IPS DF 19.7 (cell line): ENCODE measurements at places on chromosomes 5 and 9.

- no peak for DNase-seq
Observed at GRCh38 chr9:99018653-99019052, 74.9 kb downstream of the COL15A1 start.

DNA sequence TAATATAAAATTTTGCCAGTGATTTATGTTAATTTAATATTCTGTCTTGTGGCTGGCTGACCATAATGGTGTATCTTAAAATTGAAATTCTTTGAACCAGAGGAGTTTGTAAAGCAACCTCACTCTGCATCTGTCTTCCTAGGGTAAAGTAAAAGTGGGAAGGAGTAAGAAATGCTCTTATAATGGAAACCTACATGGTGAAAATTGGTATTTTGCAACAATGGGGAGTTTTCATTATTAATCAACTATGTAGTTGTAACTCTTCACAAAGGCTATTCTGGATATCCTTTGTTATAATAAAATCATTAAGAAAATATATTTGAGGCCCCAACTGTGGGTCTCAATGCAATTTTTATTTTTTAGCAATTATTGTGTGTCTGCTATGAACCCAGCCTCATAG is 44.2 kb downstream of the SNX30 start:
- DNase-seq, result no peak

GRCh38 chr5:59358005-59358861 is 535.3 kb downstream of the PDE4D start:
- no peak for DNase-seq

- DNase-seq, result no peak
Observed at GRCh38 chr9:91144769-91145168, 216.9 kb downstream of the AUH start.

- DNase-seq, result no peak
Observed at GRCh38 chr5:15634591-15635288, 134.8 kb downstream of the FBXL7 start.

DNA sequence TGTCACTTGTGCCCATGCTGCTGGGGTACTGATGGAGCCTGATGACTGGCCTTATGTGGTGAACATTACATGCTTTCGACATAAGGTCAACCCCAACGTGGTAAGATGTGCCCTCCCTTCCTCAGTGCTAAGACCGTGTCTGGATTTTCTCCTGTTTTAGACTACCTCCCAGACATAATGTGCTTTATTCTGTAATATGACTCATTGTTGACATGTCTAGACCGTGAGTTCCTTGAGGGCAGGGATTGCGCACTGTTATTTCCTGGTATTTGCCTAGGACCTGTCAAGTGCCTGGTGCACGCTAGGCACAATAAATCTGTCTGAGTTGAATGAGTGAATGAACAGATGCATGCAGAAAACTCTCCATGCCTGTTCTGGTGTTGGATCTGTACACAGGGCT is 346.0 kb downstream of the KDM4C start:
- no peak for DNase-seq

- no peak for DNase-seq
Observed at GRCh38 chr9:123432331-123433236, 76.6 kb downstream of the CRB2 start.

DNA sequence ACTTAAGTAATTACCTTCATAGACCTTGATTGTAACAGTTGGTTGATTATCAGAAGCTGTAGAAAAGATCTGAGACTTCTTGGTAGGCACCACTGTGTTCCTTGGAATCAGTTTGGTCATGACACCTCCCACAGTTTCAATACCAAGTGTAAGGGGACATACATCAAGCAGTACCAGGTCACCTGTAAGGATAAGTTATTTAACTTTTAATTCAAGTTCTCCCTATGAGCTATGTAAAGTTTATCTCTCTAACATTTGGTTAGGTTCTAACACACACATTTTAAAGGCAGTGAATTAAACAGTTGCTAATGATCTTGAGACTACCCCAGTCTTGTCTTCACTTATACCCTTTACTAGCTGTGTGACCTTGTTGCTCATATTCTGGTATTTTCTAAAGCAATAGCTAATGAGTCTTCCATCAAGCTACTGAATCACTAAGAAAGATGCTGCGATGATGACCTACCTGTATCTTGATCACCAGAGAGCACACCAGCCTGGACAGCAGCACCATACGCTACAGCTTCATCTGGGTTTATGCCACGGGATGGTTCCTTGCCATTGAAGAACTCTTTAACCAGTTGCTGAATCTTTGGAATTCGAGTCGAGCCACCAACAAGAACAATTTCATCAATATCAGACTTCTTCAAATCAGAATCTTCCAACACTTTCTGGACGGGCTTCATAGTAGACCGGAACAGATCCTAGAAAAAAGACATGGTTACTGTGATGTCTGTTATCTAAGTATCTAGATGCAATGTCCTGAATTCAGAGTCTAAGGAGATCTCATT is 2.8 kb downstream of the HSPA5 start:
- no peak for DNase-seq

- DNase-seq, result no peak
Observed at GRCh38 chr9:75088646-75089372, 495 bp downstream of the OSTF1 start.

DNA sequence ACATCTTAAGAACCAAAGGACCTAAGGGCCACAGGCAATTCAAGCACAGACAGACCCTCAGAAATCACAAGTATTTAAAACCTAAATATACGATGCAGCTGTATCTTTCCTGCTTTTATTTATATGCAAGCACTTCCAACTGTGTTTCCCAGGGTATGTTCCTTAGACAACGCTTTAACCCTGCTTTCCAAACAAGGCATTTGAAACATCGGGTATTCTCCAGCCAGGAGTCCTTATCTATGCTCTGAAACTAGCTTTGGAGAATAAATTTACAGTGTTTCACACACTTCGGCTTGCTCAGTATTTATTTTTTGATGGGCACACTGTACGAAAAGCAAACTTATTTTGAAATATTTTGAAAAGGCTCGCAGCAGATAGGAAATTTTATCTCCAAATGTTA is 13.5 kb downstream of the NR6A1 start:
- DNase-seq, result no peak

GRCh38 chr5:173771725-173772383 is 116.3 kb upstream of the CPEB4 start:
- no peak for DNase-seq

DNA sequence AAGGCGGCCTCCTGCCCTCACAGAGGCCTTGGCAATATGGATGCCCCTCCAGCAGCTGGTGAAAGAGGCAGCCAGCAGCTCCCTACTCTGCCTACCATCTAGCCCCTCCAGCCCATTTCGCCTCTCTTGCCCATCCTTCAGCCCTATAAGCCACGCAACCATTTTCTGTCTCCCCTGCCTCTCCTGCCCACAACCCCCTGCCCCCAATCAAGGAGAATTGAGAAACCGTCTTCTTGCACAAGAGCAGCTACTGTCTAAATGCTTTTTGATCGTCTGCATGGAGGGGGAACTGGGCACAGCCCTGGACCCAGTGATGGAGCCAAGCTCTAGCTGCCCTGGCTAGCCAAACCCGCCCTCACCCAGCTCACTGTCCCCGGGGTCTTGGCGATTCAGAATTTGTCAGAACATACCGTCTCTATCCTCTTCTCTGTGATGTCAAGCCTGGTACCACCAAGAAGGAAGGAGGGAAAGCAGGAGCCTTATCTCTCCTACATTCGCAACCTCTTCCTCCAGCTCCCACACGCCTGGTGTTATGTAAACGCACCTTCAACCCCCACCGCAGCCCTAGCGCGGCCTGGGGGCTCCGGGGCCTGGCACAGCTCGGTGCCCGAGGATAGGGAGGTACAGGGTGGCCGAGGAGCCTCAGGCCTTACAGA is 1.2 kb downstream of the SPRY4 start:
- DNase-seq, result no peak

- DNase-seq, result no peak
Observed at GRCh38 chr5:84304599-84304998, 80.1 kb downstream of the EDIL3 start.

GRCh38 chr9:98047002-98047401 is 9.5 kb upstream of the NANS start:
- DNase-seq, result no peak

- no peak for DNase-seq
Observed at GRCh38 chr5:33311893-33312292, 128.9 kb upstream of the TARS1 start.

- no peak for DNase-seq
Observed at GRCh38 chr9:133506653-133507038, 18.1 kb downstream of the MYMK start.

GRCh38 chr9:97318433-97318832 is 11.0 kb downstream of the CCDC180 start:
- DNase-seq, result no peak

- DNase-seq, result no peak
Observed at GRCh38 chr9:124348363-124348762, 66.9 kb downstream of the PSMB7 start.

DNA sequence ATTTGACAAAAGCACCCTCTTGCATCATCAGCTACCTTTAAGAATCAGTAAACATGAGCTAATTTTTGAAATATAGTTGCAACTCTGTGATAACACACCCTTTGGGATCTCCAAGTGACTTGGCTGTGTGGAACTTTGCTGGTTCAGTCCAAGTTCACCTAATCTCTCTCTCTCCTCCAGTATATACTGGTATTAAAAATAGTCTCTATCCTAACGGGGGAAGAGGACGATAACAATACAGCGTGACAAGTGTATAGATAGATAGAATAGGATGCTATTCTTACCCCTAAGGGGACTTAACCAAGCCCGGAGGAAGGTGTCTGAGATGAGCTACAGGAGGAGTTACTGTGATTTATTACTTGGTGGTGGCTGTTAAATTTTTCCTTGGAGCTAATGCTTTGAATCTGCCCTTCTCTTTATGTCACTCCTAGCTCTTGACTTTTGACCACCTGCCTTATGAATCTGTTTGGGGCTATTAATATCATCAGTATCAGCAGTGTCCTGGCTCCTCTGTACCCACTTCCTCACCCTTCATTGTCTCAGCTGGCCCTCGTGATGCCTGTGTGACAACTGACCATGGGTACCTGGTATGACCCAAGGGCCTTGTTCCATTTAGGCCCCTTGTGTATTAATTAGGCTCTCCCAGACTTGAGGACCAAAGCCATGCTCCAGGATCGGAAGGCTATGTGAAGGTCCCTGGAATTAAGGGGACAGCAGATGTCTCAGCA is 223.9 kb downstream of the SREK1 start:
- no peak for DNase-seq
